Progenitor cell of endocrine pancreas (in vitro differentiated cells): ENCODE measurements at places on chromosomes 7 and 10.

GRCh38 chr7:81327468-81328266 is 408.8 kb upstream of the SEMA3C start:
- no peak for DNase-seq

- no peak for DNase-seq
Observed at GRCh38 chr7:42961170-42961569, 29.0 kb downstream of the MRPL32 start.

GRCh38 chr10:72370201-72370722 is 15.5 kb upstream of the DNAJB12 start:
- DNase-seq = no peak

DNA sequence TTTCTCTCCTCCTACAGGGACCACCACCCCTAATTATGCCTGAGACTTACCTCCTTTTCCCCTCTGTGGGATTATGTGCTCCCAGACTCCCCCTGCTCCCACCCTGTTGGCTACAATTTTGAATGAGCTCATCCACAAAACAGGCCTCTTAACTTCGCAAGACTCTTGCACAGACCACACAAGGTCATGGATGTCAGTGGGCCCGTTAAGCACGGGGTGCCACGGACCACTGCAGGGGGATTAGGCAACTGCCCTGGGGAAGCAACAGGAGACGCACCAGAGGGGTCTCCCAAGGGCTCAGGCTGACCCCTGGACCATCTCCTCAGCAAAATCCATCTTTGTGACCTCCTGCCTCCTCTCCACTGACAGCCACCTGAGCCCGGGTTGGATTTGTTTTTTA is 42.1 kb upstream of the COL13A1 start:
- no peak for DNase-seq

- DNase-seq = no peak
Observed at GRCh38 chr10:13496164-13496563, 32.6 kb downstream of the BEND7 start.

GRCh38 chr7:152512706-152513105 is 76.9 kb upstream of the KMT2C start:
- DNase-seq = no peak

GRCh38 chr7:29877196-29877595 is 70.9 kb downstream of the WIPF3 start:
- DNase-seq = no peak

- DNase-seq = no peak
Observed at GRCh38 chr7:98826811-98827231, 43.0 kb downstream of the TMEM130 start.

GRCh38 chr7:81777697-81778096 is 7.8 kb upstream of the HGF start:
- no peak for DNase-seq

- no peak for DNase-seq
Observed at GRCh38 chr7:26279405-26279804, 12.3 kb upstream of the SNX10 start.

DNA sequence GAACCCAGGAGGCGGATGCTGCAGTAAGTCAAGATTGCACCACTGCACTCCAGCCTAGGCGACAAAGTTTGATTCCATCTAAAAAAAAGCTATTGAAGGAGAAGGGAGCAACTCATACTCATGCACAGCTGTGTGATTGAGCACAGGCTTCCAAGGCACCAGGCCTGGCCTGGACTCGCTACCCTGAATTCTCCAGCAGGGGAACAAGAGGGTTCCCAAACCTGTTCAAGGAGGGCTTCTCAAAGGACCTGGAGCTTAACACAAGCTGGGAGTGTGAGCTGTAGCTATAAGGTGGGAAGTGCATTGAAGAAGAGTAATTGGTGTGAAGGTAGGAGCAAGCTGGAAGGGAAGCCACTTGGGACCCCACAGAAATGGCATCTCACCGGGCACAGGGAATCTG is 15.1 kb upstream of the DDIT4 start:
- no peak for DNase-seq

GRCh38 chr7:17302575-17303142 is 4.2 kb downstream of the AHR start:
- DNase-seq = no peak

- DNase-seq = no peak
Observed at GRCh38 chr10:69902835-69903535, 101.3 kb downstream of the COL13A1 start.

- DNase-seq = no peak
Observed at GRCh38 chr10:12350925-12351324, 1.6 kb downstream of the CAMK1D start.

- peak; percentile 11 for DNase-seq
Observed at GRCh38 chr10:91909117-91909677, at the start of gene FGFBP3. Gene FGFBP3, minus strand, starts transcription at chr10:91909486. Its CDS starts 517 bp downstream, at chr10:91908969.

DNA sequence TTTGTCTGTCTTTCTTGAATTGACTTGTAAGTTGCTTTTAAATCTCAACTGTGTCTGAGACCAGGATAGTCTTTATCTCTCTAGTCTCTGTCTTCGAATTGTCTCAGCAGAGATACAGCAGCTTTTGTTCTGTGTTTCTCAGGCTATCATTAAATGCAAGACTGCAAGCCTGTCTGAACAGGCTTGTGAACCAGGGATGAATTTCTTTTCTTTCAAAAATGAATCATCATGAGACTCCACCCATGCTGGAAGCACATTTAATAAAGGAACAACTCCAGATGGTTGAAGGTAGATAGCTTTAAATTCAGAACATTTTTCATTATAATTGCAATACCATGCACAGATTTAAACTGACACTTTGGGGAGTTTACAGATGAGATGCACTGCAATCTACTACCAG is 155.9 kb downstream of the SEC23IP start:
- no peak for DNase-seq

GRCh38 chr7:94396037-94396431 is 1.3 kb downstream of the COL1A2 start:
- no peak for DNase-seq

- DNase-seq = no peak
Observed at GRCh38 chr10:73414230-73414945, 530 bp upstream of the ANXA7 start.

DNA sequence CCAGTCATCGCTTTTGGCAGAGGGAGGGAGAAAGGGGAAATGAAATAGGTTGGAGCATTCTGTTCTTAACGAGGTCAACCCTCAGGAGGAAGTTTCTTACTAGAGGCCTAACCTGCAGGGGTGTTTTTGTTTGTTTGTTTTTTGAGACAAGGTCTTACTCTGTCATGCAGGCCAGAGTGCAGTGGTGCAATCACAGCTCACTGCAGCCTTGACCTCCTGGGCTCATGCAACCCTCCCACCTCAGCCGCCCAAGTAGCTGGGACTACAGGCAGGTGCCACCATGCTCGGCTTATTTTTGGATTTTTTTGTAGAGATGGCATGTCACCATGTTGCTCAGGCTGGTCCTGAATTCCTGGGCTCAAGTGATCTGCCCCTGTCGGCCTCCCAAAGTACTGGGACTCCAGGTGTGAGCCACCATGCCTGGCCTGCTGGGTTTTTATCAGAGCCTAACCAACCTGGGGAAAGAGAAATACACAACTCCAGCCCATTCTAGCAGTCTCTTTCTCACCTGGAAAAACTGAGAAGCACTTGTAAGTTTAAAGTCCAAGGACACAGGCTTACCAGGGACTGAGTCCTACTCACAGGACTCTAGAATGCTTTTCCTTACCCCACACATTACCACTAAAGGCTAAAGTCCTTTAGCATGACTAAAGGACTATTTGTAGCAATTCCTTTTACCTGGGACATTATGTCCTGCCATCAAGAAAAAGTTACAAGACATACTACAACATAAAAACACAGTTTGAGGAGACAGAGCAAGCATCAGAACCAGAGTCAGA is 101.0 kb upstream of the EGFR start:
- no peak for DNase-seq

- DNase-seq = no peak
Observed at GRCh38 chr7:3289996-3290395, 11.1 kb upstream of the SDK1 start.

DNA sequence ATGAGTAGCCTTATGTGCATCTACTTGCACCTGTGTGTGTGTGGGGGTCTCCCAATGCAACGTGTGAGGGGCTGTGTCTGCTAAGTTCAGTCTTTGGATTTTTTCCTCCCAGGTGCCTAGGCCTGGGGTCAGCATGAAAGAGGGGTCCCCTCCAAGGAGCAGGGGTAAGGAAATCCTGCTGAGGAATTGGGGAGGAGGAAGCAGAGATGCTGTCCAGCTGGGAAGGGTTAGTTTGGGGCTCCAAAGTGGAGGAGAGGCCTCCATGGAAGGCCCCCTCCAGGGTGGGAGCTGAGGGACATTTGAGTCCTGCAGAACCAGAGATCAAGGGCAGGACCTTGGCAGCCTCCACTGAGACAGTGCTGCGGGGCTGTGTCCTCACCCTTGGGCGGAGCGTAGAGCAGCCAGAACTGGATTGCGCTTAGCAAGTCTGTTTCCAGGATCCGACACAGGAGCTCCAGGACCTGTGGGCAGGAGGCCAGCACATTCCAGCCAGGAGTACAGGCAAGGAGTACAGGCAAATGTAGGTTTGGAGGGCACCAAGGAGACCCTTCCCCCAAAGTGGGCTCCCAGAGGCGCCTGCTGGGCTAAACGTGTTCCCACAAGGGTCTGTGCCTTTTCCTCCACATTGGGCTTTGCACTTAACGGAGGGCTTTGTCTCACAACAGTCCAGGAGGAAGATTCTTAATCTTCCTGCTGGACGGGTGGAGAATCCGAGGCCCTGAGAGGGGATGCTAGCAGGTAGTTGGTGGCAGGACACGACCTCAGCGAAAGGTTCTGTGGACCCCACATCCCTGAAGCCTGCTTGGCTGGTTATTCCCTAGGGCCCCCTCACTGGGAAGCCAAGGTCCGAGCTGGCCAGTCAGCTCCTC is 10.1 kb downstream of the TBATA start:
- DNase-seq = no peak

- no peak for DNase-seq
Observed at GRCh38 chr10:62068464-62068863, 167.0 kb downstream of the ARID5B start.

- DNase-seq = no peak
Observed at GRCh38 chr7:82414389-82414788, 29.2 kb downstream of the CACNA2D1 start.

- DNase-seq = no peak
Observed at GRCh38 chr10:59907537-59907917, 1.2 kb upstream of the CCDC6 start.

- no peak for DNase-seq
Observed at GRCh38 chr10:76082956-76083355, 651.5 kb downstream of the LRMDA start.

DNA sequence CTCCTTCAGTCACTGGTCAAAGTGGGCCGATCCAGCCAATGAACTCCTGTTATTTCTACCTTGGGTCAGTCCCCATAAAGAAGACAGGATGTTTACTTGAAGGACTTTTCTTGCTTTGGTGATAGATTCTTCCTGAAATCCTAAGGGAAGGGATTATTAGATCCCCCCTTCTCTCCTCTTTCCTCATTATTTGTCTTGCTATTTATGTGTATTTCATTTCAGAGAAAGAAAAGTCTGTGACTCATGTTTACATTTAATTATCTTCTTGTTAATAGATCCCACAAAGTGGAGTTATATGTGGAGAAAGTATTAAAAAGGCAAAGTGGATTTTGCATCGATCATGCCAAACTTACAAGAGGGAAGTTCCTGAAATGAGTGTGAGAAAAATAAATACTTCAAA is 341.5 kb downstream of the PHTF2 start:
- DNase-seq = no peak

DNA sequence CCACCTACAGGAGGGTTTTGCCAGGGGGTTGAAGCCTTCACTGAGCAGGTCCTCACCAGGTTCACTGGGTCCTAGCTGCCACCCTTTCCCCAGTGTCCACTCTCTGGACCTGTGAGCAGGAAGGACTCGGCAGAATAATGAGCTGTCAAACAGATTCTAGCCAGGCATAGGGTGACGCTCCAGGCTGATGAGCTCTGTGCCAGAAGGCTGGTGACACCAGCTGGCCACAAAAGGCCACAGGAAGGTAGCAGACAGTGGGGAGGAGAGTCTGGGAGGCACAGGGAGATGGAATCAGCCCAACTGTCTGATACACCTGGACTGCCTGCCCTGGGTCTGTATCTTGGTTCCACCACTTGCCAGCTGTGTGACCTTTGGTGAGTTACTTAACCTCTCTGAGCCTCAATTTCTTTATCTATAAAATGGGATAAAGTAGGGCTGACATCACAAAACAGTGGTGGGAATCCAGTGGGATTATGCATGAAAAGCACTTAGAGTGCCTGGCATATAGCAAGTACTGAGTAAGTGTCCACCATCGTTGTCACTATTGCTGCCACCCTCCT is 26.7 kb upstream of the NDST2 start:
- no peak for DNase-seq

- no peak for DNase-seq
Observed at GRCh38 chr7:111998326-111998725, 207.9 kb downstream of the DOCK4 start.

DNA sequence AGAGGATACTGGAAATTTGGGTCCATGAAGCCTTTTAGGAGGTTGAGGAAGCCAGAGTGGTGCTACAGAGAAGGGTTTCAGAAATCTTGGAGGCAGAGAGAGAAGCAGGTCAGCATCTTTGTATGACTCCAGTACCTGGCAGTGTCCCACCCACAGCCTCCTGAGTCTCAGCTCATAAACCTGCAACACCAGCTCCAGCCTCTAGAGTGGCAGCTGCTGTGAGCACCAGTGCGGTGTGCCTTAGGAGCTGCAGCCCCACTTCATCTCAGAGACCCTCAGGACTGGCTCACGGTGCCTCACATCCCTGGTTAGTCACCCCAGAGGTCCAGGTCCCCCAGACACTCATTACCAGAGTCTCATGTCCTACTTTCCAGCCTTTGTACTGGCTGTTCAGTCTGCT is 84.8 kb upstream of the PRKAR2B start:
- DNase-seq = peak; percentile 15

GRCh38 chr7:67913604-67914003 is 917.0 kb downstream of the TYW1 start:
- no peak for DNase-seq

DNA sequence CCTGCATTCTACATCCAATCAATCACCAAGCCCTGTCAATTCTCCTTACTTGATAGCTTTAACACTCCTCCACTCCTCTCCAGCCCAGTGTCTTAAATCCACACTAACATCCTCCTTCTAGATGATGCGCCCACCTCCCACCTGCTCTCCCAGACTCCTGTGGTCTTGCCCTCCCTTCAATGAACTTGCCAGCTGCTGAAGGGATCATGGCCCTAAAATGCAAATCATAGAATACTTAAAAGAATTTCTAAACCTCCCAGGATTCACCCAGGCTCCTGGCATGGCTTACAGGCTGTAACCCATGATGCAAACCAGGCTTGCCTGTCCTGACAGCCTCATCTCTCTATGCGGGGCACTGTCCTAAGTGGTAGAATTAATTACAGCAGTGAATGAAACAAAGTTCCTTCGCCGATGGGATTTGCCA is 43.6 kb downstream of the SYPL1 start:
- no peak for DNase-seq

DNA sequence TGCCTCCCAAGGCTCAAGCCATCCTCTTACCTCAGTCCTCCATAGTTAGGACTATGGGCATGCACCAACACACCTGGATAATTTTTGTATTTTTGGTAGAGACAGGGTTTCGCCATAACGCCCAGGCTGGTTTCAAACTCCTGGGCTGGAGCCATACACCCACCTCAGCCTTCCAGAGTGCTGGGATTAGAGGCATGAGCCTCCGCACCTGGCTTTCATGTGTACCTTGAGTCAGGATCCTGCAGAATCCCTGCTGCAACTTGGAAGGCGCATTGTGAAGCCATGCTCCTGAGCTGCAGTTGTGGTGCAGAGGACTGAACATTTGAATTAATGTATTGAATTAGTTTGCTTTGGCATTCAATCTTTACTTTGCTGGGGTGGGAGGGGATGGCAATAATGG is 29.4 kb upstream of the NMT2 start:
- DNase-seq = no peak
